ENCODE measurements at places on chromosomes 7 and 10.

DNA sequence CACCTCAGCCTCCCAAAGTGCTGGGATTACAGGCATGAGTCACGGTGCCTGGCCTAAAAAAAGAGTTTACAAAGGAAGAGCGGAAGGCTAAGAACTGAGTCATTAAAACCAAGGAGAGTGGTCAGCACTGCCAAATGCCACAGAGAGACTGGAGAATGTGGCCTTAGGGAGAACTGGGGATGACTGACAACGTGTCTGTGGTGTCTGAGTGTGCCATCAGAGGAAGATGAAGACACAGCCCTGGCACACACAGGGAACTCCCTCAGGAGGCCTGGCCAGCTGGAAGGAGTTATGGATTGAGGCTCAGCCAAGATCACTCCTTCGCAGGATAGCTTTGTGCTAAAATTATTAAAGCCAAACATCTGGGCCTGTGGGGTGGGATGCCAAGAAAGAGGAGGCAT is 3.9 kb upstream of the INA start:
- peak; percentile 94 for DNase-seq

- DNase-seq: no peak
Observed at GRCh38 chr7:137820677-137821420, 25.9 kb downstream of the DGKI start.

GRCh38 chr10:33732161-33732680 is 397.8 kb upstream of the NRP1 start:
- DNase-seq: no peak

GRCh38 chr7:87474533-87475358 is 734 bp downstream of the ABCB4 start:
- no peak for DNase-seq

DNA sequence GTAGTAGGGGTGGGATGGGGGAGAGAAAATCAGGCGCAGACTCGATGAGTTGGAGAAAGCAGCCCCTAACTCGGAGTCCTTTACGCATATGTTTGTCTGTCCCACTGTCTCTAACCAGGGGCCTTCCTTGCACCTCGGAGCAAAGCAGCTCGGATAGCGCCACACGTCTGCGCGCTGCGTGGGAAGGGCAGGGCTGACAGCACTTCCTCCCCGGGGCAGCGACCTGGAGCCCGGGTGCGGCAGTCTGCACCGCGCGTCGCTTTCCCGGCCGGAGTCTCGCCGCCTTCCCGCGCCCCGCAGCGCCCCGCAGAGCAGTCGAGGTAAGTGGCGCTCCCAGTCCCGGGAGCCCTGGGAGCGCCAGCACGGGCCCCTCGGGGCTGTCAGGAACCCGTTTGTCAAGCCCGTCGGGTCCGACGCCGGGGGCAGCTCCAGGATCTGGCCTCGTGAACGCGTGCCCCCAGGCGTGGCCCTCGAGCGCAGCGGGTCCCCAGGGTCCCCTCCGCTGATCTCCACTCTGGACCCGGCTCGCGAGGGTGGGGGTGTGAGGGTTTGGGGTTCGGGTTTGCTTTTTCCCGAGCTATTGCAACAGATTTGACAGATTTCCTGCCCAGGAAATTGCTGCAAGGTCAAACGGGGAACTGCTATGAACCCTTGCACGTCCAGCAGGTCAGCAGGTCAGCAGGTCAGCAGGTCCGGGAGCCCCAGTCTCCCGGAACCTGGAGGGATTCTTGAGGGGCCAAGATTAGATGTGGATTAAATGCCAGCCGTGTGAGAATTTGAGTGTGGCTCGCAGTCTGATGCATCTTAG is 597 bp downstream of the APBB1IP start:
- DNase-seq: no peak

DNA sequence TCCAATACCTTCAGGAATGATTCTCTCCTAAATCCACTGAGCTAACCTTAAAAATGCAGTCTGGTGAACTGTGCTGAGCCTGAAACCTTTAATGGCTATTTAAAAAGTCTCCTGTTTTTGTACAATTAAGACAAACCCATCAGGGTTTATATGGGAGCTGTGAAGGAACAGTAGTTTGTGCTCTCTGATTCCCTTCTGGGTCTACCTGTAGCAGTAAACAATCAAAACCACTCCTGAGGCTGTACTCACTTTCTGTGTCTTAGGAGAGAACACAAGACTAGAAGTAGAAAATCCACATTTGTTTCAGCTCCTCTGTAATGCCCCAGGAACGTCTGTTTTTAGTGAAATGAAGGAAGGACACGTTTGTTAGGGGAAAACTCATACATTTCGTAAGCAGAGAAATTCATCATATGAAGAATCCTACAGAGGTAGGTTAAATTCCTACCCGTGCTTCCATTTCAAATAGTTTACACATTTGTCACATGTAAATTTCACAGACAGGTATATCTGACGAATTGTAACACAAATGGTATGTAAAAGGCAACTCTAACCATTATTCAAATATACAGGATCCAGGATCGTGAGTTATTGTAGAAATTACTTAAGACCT is 2.6 kb downstream of the CUX1 start:
- no peak for DNase-seq

DNA sequence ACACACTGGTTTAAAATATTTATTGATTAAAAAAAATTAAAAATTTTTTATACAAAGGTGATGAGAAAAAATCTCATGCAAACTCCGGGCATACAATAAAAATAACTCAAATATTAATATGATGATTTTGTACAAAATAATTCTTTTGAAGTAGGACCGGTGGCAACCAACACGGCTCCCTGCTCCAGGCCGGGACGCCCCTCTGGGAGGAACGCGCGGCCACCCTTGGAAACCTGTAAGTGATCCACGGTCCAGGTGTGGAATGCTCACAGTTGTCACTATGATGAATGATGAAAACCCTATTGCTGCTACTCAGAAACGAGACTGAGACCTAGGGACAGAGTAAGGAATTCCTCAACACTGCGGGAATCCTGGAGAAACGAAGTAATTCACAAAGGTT is 219.1 kb downstream of the TCERG1L start:
- no peak for DNase-seq

GRCh38 chr10:120221873-120222485 is 235.0 kb upstream of the PLPP4 start:
- DNase-seq: peak; percentile 32

GRCh38 chr7:4175346-4175973 is 506.6 kb upstream of the FOXK1 start:
- DNase-seq: no peak

DNA sequence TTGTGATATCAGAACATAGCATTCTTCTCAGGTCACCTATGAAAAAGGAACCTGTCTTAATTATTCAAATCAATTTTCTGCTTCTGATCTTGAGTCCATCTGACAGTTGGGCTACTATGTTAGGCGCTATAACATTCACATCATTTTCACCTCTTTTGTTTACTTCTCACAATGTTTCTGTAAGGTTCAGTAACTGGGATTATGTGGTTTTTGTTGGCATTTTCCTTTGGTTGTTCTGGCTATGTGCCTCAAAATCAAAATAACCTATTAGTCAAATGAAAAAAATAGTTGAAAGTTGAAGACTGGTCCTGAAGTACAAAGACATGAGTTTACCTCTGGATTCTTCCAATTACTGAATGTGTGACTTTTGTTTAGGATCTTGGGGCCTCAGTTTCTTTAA is 221.3 kb upstream of the SMIM30 start:
- no peak for DNase-seq

DNA sequence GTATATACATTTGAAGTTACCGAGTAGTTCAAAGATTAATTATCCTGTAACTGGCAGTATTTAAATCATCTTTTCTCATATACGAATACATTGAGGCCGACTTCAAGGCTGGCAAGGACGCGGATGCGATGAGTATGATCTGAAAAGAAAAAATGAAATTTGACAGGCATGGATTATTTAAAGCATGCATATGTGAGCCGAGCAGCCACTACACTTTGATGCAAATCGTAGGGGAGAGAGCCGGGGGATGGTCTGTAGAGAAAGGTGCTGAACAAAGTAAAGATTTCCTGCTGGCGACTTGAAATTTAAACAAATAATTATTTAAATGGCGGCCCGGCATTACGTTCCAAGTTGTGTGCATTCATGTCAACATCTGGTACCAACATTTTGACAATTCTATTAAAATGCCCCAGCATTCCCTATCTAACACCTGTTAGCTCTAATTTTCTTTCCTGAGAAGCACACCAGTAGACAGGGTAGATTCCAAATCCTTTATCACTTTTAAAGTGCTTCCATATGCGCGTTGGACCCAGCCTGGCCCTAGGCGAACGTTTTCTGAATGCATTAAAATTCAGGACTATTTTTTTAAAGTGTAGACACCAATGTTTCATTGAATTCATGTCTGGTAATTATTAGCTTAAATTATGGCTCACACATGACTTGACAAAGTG is 188.7 kb downstream of the EMX2 start:
- DNase-seq: no peak

GRCh38 chr10:78309536-78310237 is 276.0 kb downstream of the RPS24 start:
- no peak for DNase-seq

DNA sequence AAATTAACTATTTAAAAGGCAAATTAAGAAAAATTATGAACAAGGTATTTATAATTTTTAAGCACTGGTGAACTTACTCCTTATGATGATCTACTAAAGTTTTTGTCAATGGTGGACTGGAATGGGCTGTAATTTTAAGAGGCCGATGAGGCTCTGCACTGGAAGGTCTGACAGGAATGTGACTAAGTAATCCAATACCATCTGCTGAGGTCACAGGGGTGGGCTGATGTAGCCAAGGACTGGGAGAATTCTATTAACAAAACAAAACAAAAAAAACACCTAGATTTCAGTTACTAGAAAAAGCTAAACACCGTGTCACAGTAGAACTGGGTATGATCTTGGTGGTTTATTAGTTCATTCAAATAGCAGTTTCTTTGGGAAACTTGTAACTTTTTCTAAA is 75.9 kb downstream of the NRBF2 start:
- no peak for DNase-seq

DNA sequence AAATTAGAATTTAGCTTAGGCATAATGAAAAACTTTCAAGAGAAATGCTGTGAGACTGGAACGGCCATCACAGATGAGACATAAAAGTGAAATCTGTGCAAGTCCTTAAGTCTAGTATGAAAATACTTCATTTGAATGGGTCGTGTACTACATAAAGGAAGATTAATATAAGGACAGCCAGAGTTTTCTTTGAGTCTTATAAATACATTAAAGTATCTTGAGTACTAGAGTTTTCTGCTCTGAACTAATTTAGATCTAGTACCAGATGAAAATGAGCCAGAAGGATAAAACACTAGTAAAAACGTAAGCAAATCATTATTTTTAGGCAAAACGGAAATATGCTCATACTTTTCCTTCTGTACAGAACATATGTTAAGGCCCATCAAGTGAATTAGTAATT is 93.1 kb downstream of the ATE1 start:
- DNase-seq: no peak

DNA sequence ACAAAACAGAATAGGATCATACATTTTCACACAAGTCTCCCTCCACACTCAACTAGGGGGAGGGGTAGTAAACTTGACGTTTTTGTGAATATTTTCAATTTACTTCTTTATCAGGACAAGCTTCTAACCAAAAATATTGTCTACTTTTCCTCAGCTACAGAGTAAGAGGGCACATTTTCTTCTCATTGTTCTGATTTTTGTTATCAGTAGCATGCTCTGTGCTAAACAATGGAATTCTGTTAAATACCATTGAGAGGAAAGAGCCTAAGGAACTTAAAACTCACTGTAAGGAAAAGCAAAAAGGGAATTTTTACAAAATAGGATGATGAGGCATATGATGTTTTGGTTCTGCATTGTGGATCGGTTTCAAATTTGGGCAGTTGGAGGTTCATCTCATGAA is 41.2 kb downstream of the ANLN start:
- DNase-seq: no peak

- peak; percentile 17 for DNase-seq
Observed at GRCh38 chr7:94823947-94824346, 83.4 kb upstream of the PPP1R9A start.

DNA sequence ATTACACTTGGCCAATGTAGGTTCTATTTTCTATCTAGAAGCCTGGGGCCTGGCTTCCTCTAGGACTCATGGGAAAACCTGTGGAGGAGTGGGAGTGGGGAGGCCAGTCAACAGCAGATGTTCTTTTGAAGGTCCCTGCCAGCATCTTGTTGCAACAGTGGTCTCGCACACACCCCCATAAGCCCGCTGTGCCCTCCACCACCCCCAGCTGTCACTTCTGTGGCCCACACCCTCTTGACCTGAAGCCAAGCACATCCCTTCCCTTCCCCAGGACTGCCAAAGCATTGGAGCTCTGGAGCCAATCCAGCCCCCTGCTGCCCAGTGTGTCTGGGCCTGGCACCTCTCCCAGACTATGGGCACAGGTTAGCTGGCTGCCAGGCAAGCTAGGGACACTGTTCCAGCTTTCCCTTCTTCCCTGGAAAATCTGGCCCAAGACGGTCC is 1.9 kb upstream of the STX1A start:
- no peak for DNase-seq

GRCh38 chr10:31604646-31605170 is 285.7 kb downstream of the ZEB1 start:
- DNase-seq: no peak

- DNase-seq: no peak
Observed at GRCh38 chr7:130114374-130114773, 44.0 kb downstream of the KLHDC10 start.

DNA sequence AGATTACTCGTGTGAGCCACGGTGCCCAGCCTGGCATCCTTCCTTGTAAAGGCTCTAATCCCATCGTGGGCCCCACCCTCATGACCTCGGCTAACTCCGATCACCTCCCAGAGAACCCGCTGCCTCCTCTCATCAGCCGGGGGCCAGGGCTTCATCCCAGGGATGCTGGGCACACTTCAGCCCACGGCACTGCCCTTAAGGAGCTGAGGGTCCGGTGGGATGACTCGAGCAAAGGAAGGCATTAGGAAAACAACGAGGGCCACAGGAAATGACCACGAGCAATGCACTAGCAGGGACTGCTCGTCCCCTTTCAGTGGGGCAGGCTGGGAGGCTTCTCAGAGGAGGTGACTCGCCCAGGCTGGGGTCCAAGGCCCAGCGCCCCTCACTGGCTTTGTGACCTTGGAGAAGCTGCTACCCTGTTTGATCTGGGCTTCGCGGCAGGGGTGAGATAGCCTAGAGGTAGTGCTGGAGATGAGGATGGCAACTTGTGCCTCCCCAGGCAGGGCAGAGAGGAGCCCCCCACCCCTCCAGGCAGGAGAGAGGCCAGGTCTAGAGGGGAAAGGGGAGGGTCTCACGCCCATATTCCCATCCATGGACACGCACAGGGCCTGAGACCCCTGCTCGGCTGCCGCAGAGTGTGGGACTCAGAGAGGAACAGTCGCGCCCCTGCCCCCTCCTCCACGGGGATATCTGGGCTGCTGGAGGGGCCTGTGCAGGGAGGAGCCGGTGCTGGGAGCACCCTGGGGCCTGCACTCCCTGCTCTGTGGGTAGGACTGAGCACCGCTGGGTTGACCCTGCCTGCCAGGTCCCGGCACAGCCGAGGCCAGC is 26.8 kb downstream of the ELFN1 start:
- no peak for DNase-seq

- DNase-seq: no peak
Observed at GRCh38 chr10:68955355-68955831, 577 bp upstream of the DDX21 start.

- no peak for DNase-seq
Observed at GRCh38 chr10:87976101-87976743, 112.8 kb downstream of the PTEN start.

GRCh38 chr7:138665249-138665648 is 35.9 kb downstream of the SVOPL start:
- DNase-seq: no peak

- no peak for DNase-seq
Observed at GRCh38 chr10:45224219-45224841, 91.1 kb downstream of the OR13A1 start.
